ENCODE measurements at places on chromosomes 4 and X.

DNA sequence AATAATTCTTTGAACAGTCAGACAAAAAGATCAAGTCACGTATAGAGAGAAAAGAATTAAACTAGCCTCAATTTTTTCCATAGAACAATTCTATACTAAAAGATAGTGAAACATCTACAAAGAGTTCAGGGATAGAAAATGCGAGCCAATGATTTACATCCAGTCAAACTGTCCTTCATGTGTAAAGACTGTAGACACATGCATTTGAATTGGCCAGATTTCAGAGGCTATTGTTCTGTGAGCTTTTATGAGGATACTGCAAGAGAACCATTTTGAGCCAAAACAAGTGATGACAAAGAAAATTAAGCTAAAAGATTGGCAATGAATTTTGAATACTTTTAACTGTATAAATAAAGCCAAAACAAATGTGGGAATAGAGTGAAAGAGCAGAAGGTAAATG, 1230.3 kb downstream of the RPA4 start:
- no peak for DNase-seq

GRCh38 chr4:77395481-77395880, 210.1 kb upstream of the CXCL13 start:
- no peak for DNase-seq

- DNase-seq: no peak
Observed at GRCh38 chr4:73252001-73252400, 6.6 kb downstream of the ANKRD17 start.

DNA sequence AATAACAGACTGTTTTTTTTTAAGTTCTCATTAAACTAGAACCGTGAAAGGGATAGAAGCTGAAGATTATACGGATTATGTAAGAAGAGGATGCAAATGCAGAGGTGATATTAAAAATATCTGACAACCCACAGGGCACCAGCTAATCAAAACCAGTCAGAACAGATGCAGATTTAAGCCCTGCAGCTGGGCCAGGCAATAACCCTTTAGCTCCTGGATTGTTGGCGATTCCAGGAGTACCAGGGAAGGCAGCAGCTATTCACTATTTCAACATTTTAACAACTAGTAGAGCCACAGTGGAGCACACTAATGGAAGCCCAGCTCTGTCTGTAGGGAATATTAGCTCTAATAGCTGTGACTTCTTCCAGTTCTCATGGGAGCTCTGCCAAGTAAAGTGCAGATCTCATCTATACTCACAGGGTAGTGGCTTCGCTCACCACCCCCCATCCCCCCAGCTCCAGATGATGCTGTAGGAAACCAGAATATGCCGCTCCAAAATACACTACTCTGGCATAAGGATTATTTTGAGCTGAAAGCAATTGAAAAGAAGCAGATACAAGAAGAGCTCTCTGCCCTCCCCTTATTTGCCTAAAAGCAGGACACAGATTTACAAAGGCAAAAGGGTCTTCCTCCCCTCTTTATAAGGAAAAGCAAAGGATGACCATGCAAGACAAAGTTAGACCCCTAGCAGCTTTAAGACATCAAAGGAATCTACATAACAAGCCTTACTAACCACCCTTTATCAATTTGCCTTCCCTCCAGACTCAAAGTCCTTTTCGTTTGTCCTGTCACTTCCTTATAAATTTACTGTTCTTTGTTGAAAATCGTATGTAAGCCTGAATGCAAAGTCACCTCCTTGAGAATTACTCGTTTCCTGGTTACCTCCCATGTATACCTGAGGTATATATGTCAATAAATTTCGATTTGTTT, 13.7 kb downstream of the SCD5 start:
- peak; percentile 86 for DNase-seq

DNA sequence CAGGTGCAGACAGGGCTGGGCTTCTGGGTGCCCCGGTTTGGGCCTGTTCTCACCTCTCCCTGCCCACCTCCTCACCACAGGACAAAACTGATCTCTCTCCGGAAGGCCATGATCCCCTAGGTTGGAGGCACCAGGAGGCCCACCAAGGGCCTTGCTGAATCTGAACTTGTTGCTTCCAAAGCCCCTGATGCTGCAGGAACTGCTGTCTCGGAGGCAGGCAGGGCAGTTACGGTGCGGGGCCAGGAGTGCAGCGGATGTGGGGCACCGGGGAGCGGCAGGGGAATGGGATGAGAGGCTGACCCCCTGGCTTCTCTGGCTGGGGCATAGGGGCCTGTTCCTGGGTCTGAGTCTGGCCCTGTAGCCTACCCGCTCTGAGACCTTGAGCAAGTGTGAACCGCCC, 100.4 kb upstream of the PSAPL1 start:
- no peak for DNase-seq

DNA sequence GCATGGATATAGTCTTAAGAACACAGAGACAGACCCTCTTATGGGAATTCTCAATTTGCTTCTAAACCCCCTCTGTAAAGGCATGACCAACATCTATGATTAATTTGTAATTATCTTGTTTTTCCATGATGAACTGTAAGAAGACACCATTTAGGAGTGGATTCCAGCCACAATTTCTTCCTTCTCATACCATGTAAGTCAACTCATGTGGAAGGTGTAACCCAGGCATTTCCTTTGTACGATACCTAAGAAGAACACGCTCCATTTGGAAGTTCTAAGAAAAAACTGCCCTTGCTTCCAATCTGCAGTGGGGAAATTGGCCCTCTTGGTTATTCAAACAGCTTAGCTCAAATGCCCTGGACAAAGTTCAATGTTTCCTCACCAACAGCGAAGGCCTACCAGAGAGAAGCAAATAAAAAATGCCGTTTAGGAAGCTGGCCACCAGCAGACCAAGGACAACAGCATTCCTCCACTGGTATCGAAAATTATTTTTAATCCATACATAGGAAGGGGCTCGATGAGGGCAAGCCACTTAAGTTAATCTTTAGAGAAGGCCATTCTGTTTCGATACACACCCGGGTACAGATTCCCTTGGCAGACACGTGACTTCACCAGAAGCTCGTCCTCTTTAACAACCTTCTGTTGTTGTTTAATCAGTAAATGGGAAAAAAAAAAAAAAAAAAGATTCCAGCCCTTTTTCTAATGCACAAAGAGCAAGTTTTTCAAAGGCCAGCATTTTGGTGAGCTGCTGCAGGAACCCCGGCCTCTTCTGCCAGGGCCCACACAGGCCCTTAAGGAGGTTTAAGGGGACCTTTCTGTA, 2.6 kb downstream of the DHRSX start:
- DNase-seq: peak; percentile 37

DNA sequence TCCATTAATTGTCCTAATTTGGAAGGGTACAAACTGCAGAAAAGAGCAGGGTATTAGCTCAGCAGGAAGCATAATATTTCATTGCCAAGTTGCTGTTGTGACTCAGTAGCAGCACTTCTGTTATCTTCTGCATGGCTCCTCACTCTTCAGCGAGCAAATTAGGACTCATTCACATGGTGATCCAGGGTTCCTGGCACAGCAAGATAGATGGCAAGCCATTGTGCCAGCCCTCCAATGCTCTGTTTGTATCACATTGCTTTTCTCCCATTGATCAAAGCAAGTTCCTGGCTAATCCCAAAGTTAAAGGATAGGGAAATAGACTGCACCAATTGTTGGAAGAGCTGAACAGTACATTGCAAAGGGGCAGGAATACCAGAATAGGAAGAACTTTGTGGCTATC, 382.5 kb upstream of the ATOH1 start:
- DNase-seq: no peak

GRCh38 chr4:109675181-109675580, 28.1 kb downstream of the CASP6 start:
- no peak for DNase-seq

- peak; percentile 64 for DNase-seq
Observed at GRCh38 chr4:185265942-185266341, 56.5 kb downstream of the SNX25 start.

DNA sequence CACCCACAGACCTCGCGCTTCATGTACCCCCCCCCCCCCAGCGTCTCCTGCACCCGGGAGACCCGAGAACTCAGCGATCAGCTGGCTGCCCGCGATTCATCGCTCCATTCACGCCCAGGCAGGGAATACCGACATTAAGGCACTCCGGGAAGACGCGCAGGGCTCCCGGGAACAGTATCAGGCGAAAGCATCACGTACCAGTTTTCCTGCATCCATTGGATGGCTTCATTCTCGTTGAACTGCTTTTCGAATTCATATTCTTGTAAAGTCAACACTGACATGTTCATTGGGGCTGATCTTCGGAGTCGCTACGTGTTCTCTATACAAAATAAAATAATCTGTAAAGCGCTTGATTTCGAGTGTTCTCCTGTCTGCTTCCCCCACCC, 373 bp downstream of the ELOVL6 start:
- peak; percentile 39 for DNase-seq

GRCh38 chr4:128608006-128608405, 201.5 kb upstream of the JADE1 start:
- no peak for DNase-seq

- DNase-seq: no peak
Observed at GRCh38 chr4:69591364-69591763, 48.1 kb downstream of the UGT2A2 start.

GRCh38 chr4:163697121-163697520, 202.6 kb downstream of the TMA16 start:
- peak; percentile 63 for DNase-seq

DNA sequence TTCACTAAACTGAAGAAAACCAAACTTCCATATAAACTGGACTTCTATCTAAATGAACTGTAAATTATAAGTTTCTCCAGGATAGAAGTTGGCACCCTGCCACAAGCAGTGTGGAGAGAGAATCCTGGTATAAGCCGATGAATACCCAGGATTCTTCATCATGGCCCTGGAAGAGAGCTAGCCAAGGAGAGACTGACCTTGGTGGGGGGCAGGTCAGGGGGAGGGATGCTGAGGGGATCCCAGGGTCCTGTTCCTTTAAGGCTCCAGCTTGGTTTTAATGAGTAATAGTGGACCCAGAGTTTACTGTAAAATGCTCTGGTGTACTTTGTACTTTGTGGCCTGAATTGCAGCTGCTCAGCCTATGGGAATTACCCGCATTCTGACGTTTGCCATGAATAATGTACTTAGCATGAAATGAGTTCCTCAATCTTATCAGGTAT, 16.9 kb downstream of the RASSF6 start:
- DNase-seq: peak; percentile 62

GRCh38 chr4:24885342-24885741, 27.5 kb downstream of the CCDC149 start:
- no peak for DNase-seq

DNA sequence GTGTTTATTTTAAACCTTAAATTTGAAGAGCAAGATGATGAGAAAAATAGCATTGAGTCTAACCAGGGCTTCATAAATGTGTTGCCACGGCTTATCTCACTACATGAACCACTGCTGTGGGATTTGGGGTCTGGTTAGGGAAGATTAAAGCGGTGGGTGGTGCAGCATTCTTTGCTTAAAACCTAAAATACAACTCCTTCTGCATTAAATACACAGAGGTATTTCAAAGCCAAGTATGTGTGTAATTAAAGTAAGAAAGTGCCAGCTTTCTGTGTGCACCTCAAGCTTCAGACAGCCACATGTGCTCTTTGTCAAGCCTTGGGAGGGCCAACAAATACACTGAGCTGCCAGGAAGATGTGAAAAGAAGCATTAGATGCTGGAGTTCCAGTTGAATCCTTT, 128.0 kb downstream of the CPE start:
- DNase-seq: no peak

GRCh38 chr4:37793562-37793961, 32.9 kb upstream of the PGM2 start:
- DNase-seq: peak; percentile 15

DNA sequence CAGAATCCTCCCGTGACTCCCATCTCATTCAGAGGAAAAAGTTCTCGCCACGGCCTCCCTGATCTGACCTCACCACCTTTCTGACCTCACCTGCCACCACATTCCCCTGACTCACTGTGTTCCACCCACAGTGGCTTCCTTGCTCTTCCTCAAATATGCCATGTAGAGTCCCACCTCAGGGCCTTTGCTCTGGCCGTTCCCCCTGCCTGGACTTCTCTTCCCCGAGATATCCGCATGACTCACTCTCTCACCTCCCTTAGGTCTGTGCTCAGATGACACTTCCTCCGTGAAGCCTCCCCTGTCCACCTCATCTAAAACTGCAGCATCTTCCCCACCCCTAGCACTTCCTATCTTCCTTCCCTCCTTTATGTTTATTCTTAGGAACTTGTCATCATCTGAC, 7.2 kb upstream of the TSPYL2 start:
- no peak for DNase-seq

- no peak for DNase-seq
Observed at GRCh38 chrX:23390979-23391378, 56.3 kb downstream of the PTCHD1 start.

GRCh38 chrX:15714529-15714928, 23.5 kb upstream of the CA5B start:
- no peak for DNase-seq

GRCh38 chr4:153824501-153824900, 35.6 kb upstream of the SFRP2 start:
- no peak for DNase-seq

DNA sequence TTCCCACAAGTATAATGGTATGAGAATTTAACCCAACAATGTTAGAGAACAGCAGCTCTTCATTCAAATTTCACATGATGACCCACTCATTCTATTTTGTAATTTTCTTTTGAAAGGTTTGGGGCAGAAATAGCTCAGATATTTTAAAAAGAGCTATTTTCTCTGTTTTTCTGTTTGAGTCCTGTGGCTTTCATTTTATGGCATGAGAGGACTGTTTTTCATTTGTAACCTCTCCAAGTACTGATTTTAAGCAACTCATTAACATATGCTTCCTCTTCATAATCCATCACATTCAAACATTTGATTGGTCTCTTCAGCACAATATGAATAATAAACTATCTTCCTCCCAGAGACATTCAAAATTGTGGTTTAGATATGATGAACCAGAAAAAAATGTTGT, 129.0 kb upstream of the TEX13A start:
- peak; percentile 37 for DNase-seq

- peak; percentile 17 for DNase-seq
Observed at GRCh38 chr4:38951598-38951997, 80.6 kb downstream of the TMEM156 start.

- DNase-seq: peak; percentile 84
Observed at GRCh38 chr4:38983787-38984598, 48.2 kb downstream of the TMEM156 start.

- no peak for DNase-seq
Observed at GRCh38 chrX:137566746-137567679, 1.1 kb downstream of the ZIC3 start.

GRCh38 chr4:71195924-71196323, 142.9 kb upstream of the SLC4A4 start:
- DNase-seq: peak; percentile 95

GRCh38 chr4:146548443-146548842, 26.7 kb upstream of the SLC10A7 start:
- DNase-seq: no peak

- DNase-seq: peak; percentile 0
Observed at GRCh38 chrX:66200855-66201795, 37.1 kb downstream of the HEPH start.

DNA sequence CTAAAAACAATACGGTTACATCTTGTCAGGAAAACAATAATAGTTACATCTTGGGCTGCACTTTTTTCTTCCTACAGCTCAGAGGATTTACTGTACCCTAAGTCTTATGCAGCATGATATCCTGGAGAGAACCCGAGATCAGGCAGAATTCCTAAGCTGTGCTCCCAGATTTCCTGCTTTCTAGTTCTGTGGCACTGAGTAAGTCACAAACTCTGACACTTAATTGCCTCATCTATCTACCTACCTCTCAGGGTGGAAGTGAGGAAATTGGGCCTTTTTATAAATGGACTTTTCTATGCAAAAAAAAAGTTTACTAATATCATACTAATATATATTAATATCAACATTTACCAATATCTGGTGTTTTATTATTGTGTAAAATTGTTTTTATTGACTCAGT, 438.5 kb downstream of the INPP4B start:
- DNase-seq: peak; percentile 22

GRCh38 chrX:132015875-132016274, 7.2 kb upstream of the STK26 start:
- DNase-seq: no peak
